ENCODE measurements at places on chromosomes 6 and 20. TPM values are rescaled to one million over a fixed set of nuclear protein-coding genes. Genes with fewer than 3 reads are reported as not detected.

DNA sequence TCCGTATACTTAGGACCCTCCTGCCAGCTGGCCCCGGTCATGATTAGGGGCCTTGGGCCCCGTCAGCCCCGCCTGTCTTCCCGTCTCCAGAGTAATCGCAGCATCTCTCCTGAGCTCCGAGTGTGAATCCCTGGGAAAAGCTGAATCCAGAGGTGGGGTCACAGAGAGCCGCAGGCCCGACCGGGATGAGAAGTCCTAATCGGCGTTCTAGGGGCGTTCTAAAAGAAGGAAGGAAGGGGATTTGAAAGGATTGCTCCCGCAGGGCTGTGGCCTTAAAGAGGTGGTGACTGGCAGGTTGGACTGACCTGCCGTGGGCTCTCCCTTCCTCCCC is 371 bp downstream of the HMGN4 start:
- no peak for DNase-seq

- DNase-seq: peak; percentile 35
These were observed 4.4 kb upstream of the FLRT3 start for GRCh38 chr20:14341801-14342200.

CAP2 gene
- polyA plus RNA-seq: 262 TPM

GRCh38 chr20:50913690-50914375 is 17.4 kb downstream of the ADNP start:
- peak; percentile 82 for DNase-seq

SLA2 gene
- not detected for polyA plus RNA-seq

- no peak for DNase-seq
These were observed 5.5 kb downstream of the REV3L start for GRCh38 chr6:111477481-111477938.

OR12D2 gene
- not detected for polyA plus RNA-seq

- no peak for DNase-seq
These were observed 1.4 kb downstream of the SAMD5 start for GRCh38 chr6:147509891-147510290.

DNA sequence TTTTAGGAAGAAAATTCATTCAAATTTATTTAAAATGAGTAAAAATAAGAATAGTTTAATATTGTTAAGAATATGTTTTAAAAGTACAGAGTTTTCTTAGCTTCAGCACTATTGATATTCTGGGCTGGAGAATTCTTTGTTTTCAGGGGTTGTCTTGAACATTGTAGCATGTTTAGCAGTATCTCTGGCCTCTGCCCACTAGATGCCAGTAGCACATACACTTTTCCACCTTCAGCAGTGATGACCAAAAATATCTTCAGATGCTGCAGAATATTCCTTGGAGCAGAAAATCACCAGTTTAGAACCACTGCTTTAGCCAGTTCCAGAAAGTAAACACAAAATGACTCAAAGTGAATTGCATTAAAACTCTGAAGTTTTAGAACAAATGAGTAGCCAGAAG is 19.4 kb upstream of the SDHAF4 start:
- peak; percentile 42 for DNase-seq

GRCh38 chr6:39156801-39157200 is 41.8 kb upstream of the SAYSD1 start:
- no peak for DNase-seq

GRCh38 chr6:89888871-89889270 is 5.4 kb upstream of the GJA10 start:
- DNase-seq: no peak

DNA sequence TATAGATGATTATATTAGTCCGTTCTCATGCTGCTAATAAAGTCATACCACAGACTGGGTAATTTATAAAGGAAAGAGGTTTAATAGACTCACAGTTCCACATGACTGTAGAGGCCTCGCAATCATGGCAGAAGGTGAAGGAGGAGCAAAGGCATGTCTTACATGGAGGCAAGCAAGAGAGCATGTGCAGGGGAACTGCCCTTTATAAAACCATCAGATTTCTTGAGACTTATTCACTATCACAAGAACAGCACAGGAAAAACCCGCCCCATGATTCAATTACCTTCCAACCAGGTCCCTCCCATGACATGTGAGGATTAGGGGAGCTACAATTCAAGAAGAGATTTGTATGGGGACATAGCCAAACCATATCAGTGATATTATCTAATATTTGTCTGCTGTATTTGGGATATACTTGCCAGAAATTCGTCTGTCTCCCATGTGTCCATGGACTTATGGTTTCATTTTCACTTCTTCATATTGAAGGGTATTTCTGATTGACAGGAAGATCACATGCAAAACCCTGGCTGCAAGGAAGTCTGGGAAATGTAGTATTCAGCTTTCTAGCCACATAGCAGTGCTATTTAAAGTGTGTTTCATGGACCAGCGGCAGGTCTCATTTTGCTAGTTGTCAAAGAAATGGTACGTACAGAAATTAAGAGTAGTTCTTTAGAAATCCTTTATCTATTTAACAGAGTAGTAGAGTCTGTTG is 50.5 kb upstream of the PAK5 start:
- no peak for DNase-seq

- peak; percentile 59 for DNase-seq
These were observed 70.9 kb downstream of the LCA5 start for GRCh38 chr6:79466207-79466834.

DNA sequence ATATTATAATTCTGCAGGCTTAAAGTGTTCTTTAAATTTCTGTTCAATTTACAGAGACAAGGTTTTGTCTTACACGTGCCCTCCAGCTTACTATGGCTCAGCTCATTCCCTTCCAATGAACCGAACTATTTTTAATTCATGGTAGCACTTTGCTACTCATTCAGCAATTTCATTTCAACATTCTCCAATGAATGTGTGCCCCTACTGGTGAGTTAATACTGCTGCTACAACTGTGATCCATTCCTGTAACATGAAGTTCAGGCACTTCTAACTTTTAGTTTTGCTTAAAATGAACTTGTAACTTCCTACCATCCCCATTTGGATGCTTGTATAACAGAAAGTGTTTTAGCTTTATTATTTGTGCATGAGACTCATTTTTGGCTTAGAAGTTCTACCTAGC is 99.7 kb downstream of the F13A1 start:
- DNase-seq: no peak

DNA sequence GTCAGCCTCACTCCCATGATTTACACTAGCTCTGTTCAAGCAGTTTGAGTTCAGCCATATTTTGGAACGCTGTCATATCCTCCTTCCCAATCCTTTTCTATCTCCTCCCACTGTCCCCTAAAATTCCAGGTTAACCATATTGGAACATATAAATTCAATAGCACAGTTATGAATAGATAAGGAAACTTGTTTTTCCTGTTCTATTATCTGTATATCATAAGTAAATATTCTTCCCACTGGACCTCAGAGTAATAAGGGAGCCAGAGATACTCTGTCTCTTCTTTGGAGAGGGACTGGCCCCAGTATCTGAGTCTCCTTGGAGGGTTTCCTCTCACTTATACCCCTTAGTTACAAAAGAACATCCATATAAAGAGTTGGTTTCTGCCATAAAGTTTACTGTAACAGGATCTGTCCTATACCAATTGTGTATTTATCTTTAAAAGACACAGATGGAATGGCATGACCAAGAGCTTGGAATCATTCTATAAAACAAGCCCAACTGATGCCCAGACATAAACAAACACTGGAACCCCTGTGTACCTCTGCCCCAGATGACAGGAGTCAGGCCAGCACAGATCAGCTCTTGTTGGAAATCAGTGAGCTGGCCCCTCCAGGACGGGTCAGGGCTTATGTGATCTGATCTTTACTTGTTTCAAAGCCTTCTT is 67.1 kb downstream of the EPB41L2 start:
- no peak for DNase-seq

- no peak for DNase-seq
These were observed 87.9 kb downstream of the LRFN2 start for GRCh38 chr6:40499215-40499614.
